Stimulated activated CD8-positive, alpha-beta memory T cell treated with anti-CD3 and anti-CD28 coated beads, Interleukin-7, amount 100 ng/mL, for 1 hour (primary cell): ENCODE measurements at places on chromosomes 16 and 17.
A peak's percentile ranks its signal among the peaks of the same experiment; 100 is the strongest.

- no peak for DNase-seq
Measured at GRCh38 chr16:48326915-48327314, 58.3 kb downstream of the SIAH1 start.

- no peak for DNase-seq
Measured at GRCh38 chr16:7709186-7709585, 376.5 kb downstream of the RBFOX1 start.

DNA sequence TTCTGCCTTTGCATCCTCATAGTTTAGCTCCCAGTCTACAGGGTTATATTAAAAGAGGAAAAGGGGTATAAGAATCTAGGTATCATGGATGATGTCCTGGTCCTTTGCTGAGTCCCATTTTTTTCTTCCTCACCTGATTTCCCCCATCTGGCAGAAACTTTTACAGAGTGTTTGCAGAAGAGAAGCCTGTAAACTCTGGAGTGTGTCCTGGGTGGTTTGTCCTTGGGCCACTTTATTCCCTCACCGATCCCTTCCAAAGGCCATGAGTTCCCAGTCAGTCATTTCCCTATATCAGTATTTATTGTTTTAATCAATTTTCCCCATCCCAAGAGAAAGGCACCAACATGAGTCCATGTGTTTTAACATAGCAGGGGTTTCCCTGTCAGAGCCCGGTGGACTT is 638.2 kb downstream of the WWOX start:
- no peak for DNase-seq

- no peak for DNase-seq
Measured at GRCh38 chr17:47992216-47992615, 21.3 kb downstream of the CDK5RAP3 start.

DNA sequence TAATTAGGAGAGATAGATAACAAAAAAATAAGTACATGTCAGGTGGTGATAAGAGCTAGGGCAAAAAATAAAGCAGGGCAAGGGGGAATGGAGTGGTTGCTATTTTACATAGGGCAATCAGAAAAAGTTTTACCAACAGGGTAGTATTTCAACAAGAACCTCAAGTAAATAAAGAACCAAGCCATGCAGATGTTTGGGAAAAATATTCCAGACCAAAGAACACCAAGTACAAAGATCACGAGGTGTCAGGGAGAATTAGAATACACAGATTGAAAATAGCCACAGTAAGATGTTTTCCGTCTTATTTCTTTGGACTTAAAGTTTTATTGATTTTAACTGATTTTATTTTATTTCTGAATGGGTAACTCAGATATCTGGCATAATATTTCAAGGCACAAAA is 11.1 kb downstream of the SYNRG start:
- DNase-seq: no peak

GRCh38 chr16:76947749-76948148 is 243.2 kb upstream of the MON1B start:
- no peak for DNase-seq

DNA sequence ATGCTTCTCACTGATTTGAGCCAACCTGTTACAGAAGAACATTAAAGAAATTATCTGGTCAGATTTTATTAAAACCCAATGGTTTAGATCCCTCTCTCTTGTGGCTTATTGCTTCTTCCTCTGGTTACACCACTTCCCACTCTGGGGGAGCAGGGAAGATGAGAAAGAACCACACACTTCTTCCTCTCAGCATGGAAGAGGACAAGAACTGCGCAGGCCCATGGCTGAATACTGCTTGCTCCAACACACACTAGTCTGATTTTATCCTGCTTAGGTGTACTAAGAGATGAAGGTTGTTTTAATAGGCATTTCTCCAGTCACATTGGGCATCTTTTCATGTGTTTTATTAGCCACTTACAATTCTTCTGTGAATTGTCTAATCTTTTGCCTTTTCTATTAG is 27.6 kb downstream of the MAP3K3 start:
- no peak for DNase-seq

- DNase-seq: no peak
Measured at GRCh38 chr17:33335491-33336173, 42.5 kb upstream of the ASIC2 start.

GRCh38 chr16:56344518-56345405 is 80.6 kb downstream of the AMFR start:
- no peak for DNase-seq

DNA sequence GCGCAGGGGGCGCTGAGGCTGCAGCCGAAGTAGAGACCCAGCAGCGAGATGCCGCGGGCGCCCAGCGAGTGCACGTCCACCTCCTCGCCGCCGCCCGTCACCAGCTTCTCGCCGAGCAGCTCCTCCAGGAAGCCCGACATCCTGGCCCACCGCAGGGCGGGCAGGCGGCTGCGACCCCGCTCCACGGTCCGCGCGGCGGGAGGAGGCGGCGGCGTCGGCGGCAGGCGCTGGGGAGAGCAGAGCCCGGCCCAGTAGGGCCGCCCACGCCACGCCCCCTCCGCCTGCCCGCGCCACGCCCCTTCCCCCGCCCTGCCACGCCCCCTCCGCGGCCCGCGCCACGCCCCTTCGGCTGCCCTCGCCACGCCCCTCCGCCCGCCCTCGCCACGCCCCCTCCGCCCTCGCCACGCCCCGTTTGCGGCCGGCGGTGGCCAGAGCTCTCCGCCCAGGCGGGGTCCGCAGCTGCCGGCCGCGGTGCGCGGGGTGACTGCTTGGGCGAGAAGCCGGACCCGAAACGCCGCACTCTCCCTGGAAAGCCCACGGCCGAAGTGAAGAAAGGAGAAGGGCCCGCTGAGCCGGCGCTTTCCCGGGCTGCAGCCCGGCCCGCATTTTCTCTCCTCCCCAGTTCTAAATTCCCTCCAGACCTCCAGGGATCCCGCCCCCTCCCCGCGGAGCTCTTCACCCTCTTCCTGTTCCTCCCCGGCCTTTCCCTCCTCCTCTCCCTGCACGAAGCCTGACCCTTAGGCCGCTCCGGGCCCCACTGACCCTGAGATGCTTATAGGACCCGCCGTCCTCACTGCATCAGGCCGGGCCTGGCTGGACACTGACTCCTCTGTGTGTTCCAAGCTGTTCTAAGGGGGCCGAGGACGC is at the start of gene NXN:
NXN (minus strand) TSS at position 238 of the 867 bp plus-strand sequence.
- peak; percentile 88 for DNase-seq

DNA sequence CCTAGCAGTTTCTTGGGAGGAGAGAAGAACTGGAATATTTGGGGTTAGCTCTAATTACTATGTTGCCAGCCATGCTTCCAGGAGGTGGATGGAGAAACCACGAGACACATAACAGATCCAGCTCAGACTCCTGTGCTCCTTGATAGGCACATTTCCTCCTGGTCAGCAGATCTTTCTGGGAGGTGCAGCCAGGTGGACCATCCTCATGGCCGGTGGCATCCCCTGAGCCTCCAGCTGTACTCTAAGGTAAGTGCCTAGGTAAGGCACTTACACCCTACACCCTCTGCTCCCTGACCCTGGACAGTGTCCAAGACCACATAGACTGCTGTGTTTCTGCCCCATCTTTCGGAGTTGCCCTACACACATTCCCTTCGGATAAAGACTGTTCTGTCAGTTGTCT is 27.1 kb upstream of the N4BP1 start:
- DNase-seq: no peak

- no peak for DNase-seq
Measured at GRCh38 chr16:88975511-88976061, 1.4 kb downstream of the CBFA2T3 start.

DNA sequence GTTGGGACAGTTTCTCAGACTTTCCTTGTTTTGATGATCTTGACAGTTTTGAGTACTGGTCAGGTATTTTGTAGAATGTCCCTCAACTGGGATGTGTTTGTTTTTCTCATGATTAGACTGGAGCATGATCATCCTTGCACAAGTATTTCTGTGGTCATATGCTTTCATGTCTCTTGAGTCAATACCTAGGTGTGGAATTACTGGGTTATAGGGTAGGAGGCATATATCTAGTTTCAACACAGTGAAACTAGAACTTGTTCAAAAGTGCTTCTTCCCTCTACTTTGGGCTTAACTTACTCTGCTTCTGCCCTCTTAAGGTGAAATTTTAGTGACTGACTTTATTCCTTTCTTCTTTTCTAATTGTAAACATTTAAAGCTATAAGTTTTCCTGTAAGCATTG is 30.1 kb downstream of the IKZF3 start:
- DNase-seq: no peak

DNA sequence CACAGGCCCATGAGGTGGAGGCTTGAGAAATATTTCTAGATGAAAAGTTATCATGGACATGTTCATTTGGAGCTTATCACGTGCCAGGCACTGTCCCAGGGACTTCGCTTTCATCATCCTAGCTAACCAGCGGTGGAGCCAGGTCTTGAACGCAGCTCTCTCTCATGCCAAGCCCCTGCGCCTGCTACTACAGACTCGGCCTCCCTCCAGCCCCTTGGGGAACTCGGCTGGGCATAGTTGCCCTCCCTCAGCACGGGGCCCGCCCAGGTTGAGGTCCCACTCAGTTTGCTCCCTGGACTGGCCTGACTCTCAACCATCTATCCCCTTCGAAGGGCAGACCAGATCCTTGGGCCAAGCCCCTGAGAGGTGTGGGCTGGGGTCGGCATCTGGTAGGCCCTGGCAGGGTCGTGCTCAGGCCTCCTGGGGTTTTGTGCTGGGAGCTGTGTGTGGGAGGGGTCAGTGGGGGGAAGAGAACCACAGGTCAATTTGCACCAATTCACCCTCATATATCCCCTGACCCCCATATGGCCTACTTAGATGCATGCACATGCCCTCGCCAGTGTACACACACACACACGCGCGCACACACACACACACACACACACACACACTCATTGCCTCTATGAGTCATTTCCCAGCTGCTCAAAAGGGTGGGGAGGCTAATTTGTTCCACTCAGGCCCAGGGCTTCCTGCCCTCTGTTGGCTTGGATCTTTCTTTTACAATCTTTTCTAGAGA is 12.1 kb upstream of the SCN4A start:
- DNase-seq: peak; percentile 23

- DNase-seq: no peak
Measured at GRCh38 chr17:51322390-51323029, 62.2 kb downstream of the UTP18 start.

- DNase-seq: no peak
Measured at GRCh38 chr17:17060930-17061329, 18.7 kb downstream of the MPRIP start.

GRCh38 chr17:79020631-79021301 is 3.2 kb upstream of the C1QTNF1 start:
- DNase-seq: no peak

- DNase-seq: no peak
Measured at GRCh38 chr17:45792995-45793755, 9.1 kb downstream of the CRHR1 start.

DNA sequence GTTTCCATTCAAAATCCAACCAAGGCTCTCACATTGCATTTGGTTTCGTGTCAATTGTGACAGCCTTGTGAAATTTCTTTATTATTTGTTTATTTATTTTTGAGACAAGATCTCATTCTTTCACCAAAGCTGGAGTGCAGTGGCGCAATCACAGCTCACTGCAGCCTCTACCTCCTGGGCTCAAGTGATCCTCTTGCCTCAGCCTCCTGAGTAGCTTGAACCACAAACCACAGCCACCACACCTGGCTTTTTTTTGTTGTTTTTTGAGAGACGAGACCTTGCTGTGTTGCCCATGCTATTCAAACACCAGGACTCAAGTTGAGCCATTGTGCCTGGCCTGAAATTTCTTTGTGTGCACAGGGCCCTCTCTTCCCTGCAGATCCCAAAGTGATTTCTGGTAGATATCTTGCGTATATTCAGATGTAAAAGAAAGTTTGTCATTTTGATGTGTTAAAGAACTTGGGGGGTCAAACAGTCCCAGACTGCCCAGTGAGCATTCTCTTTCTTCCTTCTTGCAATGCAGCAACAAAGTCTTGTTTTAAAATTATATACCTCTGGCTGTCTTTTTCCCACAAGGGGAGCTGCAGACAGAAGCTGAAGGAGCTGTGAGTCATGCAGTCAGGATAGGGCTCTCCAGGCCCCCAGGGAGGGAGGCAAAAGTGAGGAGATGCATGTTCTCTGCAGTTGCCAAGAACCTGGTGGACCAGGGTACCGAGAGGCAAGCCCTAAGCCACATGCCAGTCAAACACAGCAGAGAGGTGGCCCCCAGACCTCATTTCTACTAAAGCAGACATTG is 15.5 kb upstream of the USP22 start:
- DNase-seq: no peak

GRCh38 chr16:50467943-50468748 is 80.0 kb upstream of the NKD1 start:
- no peak for DNase-seq

GRCh38 chr17:70525961-70526360 is 356.6 kb downstream of the KCNJ2 start:
- DNase-seq: no peak

DNA sequence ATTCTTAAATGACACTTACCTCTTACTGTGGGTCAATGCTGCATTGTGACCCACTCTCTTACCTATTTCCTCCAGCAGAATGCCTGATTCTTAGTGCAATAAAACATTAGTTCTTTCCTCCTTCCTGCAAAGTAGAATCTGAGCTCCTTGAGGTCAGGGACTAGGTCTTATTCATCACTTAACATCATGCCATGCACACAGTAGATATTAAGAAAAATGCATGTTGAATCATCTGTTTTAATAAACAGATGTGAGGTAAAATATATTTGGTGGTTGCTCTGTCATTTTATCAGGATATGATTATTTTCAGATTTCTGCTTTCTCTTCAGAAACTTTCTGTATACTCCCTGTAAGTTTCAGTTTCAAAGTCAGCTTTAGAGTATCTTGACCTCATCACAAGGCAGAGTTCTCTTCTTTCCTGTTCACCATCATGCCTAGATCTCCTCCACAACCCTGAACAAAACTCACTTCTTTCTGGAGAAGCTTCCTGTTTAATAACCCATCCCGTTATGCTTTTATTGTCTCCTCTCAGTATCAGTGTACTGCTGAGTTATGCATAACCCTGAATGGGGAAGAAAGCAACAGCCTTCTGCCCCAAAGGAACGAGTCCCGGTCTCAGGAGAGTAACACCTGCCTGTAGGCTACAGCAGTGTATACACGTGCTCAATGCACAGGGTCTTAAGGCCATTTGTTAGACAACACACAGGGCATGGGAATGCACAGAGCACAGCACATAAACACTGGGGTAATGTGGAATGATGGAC is 30.3 kb upstream of the SUPT4H1 start:
- no peak for DNase-seq
